ENCODE measurements at places on chromosomes 13 and 19.

GRCh38 chr13:50425772-50426171, 410.5 kb downstream of the KCNRG start:
- DNase-seq: no peak

- peak; percentile 59 for DNase-seq
Measured at GRCh38 chr19:57746580-57747471, at the start of gene ZNF776. TSS of gene ZNF776 (plus strand) at chr19:57746815. CDS start at chr19:57747059, 244 bp downstream.

- DNase-seq: no peak
Measured at GRCh38 chr13:60267498-60268202, 103.9 kb upstream of the DIAPH3 start.

DNA sequence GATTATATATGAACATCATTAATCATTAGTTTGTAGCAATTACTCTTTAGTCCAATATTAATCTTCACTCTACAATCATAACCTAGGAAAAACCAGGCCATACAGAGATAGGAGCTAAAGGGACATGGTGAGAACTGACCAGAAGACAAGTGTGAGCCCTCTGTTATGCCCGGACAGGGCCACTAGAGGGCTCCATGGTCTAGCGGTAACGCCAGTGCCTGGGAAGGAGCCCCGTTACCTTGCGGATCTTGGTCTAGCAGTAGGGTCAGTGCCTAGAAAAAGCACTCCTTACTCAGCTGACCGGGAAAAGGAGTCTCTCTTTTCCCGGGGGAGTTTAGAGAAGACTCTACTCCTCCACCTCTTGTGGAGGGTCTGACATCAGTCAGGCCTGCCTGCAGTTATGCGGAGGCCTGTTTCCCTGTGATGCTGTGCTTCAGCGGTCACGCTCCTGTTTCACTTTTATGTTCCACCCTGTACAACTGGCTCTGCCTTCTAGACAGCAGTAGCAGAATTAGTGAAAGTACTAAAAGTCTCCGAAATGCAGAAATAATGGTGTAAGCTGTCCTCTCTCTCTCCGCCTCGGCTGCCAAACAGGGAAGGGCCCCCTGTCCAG, 13.8 kb downstream of the OR7D4 start:
- peak; percentile 27 for DNase-seq

GRCh38 chr19:38647966-38648768, 718 bp downstream of the ACTN4 start:
- no peak for DNase-seq

DNA sequence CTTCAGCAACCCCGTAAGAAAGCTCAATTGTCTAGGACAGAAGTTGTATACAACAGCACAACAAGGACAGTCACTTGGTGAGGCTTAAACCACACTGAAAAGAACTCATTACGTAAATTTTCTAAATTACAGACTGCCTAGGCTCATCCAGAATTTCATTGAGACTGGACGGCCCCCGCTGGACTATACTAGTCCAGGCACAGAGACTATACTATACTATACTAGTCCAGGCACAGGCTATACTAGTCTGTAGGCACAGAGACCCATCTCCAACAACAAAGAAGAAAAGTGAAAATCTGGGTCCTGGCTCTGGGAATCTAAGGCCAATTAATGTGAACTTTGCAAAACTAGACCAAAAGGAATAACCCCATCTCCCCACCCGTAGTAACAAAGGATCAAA, 700 bp downstream of the ZNF816 start:
- DNase-seq: no peak
